Neural crest cell (in vitro differentiated cells): ENCODE measurements at places on chromosomes 16 and 17. TPM values are rescaled to one million over a fixed set of nuclear protein-coding genes. Genes with fewer than 3 reads are reported as not detected.

CDK5R1 gene
- 33.6 and 34.1 TPM in 2 replicates for total RNA-seq

ZPBP2 gene
- total RNA-seq: not detected in 2 replicates

C17orf113 gene
- 2.0 and 2.2 TPM in 2 replicates for total RNA-seq

PRDM7 gene
- total RNA-seq: not detected in 2 replicates

MAZ gene
- total RNA-seq: 605 and 635 TPM in 2 replicates

ITGA2B gene
- total RNA-seq: 7.3 and 8.1 TPM in 2 replicates

TBC1D3G gene
- total RNA-seq: not detected in 2 replicates

FOXL1 gene
- 0.09 and 0.18 TPM in 2 replicates for total RNA-seq

- H3K4me3 ChIP-seq: no peak overlapping the region
- H3K36me3 ChIP-seq: no peaks in the 10 kb centered on the region
- H3K27ac ChIP-seq: no peak overlapping the region
- no peak for DNase-seq
- H3K27me3 ChIP-seq: no peaks in the 10 kb centered on the region
Observed at GRCh38 chr17:5786510-5786875, 202.2 kb upstream of the NLRP1 start.

DNA sequence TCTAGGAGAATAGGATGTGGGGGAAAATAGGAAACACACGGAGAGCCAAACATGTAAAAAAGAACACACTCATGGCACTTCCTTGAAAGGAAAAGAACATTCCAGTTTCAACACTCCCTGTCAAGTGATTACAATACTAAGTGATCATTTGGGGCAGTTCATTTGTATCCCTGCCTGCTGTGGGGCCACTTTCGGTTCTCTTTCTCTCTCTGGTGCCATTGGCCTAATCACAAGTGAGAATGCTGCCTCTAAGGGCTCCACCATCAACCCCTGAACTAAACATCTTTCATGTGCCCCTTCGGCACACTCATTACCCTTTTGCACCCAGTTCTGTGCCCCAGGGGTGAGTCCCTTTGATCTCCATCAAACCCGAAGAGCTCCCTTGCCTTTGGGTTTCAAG, 197.3 kb downstream of the CEP112 start:
- H3K4me1 ChIP-seq: no peaks in the 10 kb centered on the region
- DNase-seq: no peak
- H3K27ac ChIP-seq: no peak overlapping the region
- peaks cover 12% of the 10 kb centered on the region for H3K36me3 ChIP-seq
- no peaks in the 10 kb centered on the region for H3K27me3 ChIP-seq

DNA sequence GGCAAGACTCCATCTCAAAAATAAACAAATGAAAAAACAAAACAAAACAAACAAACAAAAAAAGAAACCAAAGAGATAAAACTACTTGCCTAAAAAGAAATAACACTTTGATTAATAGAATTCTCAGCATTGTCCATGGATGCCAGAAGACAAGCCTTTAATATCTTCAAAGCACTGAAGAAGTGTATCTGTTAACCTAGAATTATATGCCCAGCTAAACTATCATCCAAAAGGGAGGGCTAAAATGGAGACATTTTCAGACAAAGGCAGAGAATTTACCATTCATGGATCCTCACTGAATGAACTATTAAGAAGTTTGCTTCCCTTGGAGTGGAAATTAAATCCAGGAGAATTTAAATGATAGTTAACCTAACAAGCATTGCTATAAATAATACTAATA, 130.1 kb upstream of the SEC14L1 start:
- H3K36me3 ChIP-seq: peaks cover 4% of the 10 kb centered on the region
- no peaks in the 10 kb centered on the region for H3K27me3 ChIP-seq
- H3K27ac ChIP-seq: no peak overlapping the region
- DNase-seq: no peak

DNA sequence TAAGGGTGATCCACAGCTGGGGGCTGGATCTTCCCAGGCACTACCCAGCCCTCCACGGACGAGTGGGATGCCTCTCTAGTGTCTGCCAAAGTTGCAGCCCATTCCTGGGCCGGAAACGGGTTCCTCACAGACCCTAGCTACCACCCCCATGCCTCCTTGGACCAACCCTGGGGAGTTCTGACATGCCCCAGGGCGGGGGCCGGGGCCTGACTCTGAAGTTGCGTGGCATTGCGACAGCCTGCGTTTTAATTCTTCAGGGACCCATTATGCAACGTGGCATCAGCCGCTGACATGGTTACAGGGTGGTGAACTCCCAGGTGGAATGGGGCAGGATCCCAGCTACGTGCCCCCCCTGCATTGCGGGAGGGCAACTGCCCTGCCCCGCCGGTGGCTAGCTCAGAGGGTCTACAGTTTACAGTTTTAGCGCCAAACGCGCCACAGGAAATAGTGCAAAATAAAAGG, 2.7 kb downstream of the CBX4 start:
- no peak for DNase-seq
- peaks cover 32% of the 10 kb centered on the region for H3K4me1 ChIP-seq
- peak overlapping the region; percentile 97 for H3K4me3 ChIP-seq
- H3K27me3 ChIP-seq: peaks cover 53% of the 10 kb centered on the region
- no peak overlapping the region for H3K27ac ChIP-seq
- peaks cover 15% of the 10 kb centered on the region for H3K36me3 ChIP-seq

DNA sequence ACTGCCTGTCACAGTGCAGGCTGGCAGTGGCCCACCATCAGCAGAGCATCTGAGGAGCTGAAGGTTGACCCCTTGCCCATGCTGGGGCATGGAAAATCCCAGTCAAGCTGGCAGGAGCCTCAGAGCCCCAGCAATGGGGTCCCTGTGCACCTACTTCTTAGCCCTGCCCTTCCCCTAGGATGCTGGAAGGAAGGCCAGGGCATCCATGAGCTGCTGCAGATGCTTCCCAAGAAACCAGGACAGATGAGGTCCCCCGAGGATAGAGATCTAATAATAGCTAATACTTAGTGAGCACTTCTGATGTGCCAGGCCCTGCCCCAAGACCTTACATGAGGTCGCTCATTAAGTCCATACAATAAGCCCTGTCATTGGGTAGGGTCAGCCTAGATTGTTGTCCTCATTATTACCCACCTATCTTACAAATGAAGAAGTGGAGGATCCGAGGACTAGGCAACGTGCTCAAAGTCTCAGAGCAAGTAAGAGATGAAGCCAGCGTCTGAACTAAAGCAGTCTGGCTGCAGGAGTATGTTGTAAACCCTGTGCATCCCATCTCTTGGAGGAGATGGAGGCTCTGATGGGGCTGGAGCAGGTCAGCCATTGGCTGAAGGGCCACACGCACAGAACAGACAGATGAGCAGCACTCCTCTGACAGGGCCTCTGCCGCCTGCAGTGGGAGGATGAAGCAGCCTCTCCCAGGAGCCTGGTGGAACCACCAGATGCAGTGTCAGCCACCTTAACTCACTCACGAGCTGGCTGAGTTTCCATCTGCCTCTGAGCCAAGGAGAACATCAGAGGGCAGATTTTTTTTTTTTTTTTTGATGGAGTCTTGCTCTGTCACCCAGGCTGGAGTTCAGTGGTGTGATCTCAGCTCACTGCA, 175.4 kb downstream of the WSCD1 start:
- DNase-seq: no peak
- peaks cover 10% of the 10 kb centered on the region for H3K4me1 ChIP-seq
- no peak overlapping the region for H3K27ac ChIP-seq
- H3K4me3 ChIP-seq: no peak overlapping the region

- peaks cover 49% of the 10 kb centered on the region for H3K27me3 ChIP-seq
- no peak for DNase-seq
- no peak overlapping the region for H3K27ac ChIP-seq
- H3K4me1 ChIP-seq: no peaks in the 10 kb centered on the region
- H3K36me3 ChIP-seq: no peaks in the 10 kb centered on the region
Observed at GRCh38 chr17:39809221-39809620, 54.9 kb downstream of the IKZF3 start.

GRCh38 chr16:88578446-88579313, 8.5 kb downstream of the ZC3H18 start:
- peak overlapping the region; percentile 48 for H3K27ac ChIP-seq
- DNase-seq: no peak
- no peak overlapping the region for H3K4me3 ChIP-seq

- H3K4me1 ChIP-seq: peaks cover 17% of the 10 kb centered on the region
- peaks cover 42% of the 10 kb centered on the region for H3K27me3 ChIP-seq
- no peaks in the 10 kb centered on the region for H3K36me3 ChIP-seq
- no peak overlapping the region for H3K27ac ChIP-seq
- no peak for DNase-seq
- H3K4me3 ChIP-seq: no peak overlapping the region
Observed at GRCh38 chr16:66271074-66272060, 95.1 kb upstream of the CDH5 start.

DNA sequence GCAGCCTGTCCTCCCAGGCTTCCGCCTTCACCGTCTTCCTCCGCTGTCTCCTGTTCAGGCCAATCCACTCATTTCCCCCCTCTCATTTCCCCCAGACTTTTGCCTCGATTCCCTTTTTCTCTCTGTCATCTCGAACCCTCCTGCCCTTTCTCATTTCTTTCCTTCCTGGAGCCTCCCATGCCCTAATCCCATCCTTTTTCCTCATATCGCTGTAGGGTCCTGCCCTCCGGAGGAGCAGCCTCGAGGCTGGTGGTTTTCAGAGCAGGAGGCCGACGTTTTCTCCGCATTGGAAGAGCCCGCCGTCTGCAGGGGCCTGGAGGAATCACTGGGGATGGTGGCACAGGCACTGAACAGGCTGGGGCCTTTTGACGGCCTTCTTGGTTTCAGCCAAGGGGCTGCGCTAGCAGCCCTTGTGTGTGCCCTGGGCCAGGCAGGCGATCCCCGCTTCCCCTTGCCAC, 597 bp downstream of the OVCA2 start:
- H3K27me3 ChIP-seq: no peaks in the 10 kb centered on the region
- peaks cover 7% of the 10 kb centered on the region for H3K36me3 ChIP-seq
- peak overlapping the region; percentile 95 for H3K27ac ChIP-seq
- peaks cover 19% of the 10 kb centered on the region for H3K4me1 ChIP-seq
- no peak for DNase-seq

DNA sequence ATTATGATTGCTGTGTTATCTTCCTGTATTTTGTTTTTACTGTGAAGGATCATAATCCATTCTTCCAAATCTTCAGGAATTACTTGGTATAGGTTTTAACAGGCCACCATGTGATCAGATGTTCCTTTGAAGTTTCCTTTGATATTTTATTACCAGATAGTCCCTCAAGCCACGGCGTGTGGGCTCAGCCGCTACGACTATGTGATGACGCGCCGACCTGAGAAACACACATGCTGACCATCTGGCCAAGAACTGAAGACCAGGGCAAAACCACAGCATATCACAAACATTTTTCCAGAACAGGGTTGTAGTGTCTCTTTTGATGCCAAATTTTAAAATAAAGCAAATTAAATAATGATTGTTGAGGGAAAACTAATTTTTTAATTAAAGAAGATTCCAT, 47.3 kb downstream of the ZCCHC14 start:
- H3K4me3 ChIP-seq: no peak overlapping the region
- no peak overlapping the region for H3K27ac ChIP-seq
- no peaks in the 10 kb centered on the region for H3K27me3 ChIP-seq
- no peaks in the 10 kb centered on the region for H3K4me1 ChIP-seq
- peaks cover 37% of the 10 kb centered on the region for H3K36me3 ChIP-seq

- H3K4me3 ChIP-seq: peak overlapping the region; percentile 86
- peaks cover 30% of the 10 kb centered on the region for H3K4me1 ChIP-seq
- peaks cover 63% of the 10 kb centered on the region for H3K27me3 ChIP-seq
- H3K27ac ChIP-seq: no peak overlapping the region
Observed at GRCh38 chr17:74430385-74430705, 1.5 kb upstream of the GPRC5C start.

DNA sequence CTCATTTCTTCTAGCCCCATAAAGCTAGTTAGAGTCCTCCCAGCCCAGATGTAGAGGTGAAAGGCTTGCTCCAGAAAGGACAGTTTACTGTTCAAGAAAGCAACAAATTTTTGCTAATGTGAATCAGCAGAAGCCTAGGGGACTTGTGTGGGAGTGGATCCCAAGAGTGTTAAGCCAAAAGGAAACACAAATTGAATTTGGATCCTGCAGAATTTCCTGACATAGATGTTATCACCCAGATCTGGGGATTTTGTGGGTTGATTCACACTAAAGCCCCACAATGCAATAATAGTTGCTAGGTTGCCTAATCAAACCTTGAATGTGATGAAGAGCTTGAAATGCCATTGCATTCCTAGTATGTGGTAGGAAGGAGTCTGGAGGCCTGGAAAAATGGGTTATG, 135.2 kb upstream of the HS3ST3A1 start:
- H3K4me1 ChIP-seq: no peaks in the 10 kb centered on the region
- no peak for DNase-seq
- H3K27me3 ChIP-seq: no peaks in the 10 kb centered on the region
- no peaks in the 10 kb centered on the region for H3K36me3 ChIP-seq
- H3K4me3 ChIP-seq: no peak overlapping the region
